Osteoblast (primary cell): ENCODE measurements at places on chromosomes 3 and 15. TPM values are rescaled to one million over a fixed set of nuclear protein-coding genes. Genes with fewer than 3 reads are reported as not detected.

- DNase-seq, result no peak
Measured at GRCh38 chr15:70447928-70448698, 315.2 kb downstream of the UACA start.

The HES1 gene
- 4.4 and 4.7 TPM in 2 replicates for total RNA-seq

The CORO2B gene
- 10.5 and 14.1 TPM in 2 replicates for total RNA-seq

The LDHAL6B gene
- total RNA-seq, result not detected in 2 replicates

GRCh38 chr3:194565597-194566190, 67.5 kb downstream of the TMEM44 start:
- peak; percentile 83 for DNase-seq

- DNase-seq, result no peak
Measured at GRCh38 chr15:43316016-43316970, 14.1 kb downstream of the LCMT2 start.

DNA sequence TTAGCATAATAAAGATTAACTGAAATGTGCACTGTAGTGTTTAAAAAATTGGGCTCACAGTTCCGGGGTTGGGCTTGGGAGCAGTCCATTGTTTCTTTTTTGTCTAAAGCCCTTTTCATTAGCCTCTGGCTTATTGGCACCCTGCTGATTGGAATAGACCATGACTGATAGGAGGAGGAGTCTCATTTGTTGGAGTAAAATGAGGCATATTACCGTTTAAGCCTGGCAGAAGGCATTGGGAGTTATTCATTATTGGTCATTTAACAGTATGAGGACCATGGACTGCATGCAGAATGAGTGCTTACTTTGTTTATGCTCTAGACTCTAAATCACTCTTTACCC, 139.0 kb upstream of the CGNL1 start:
- no peak for DNase-seq

DNA sequence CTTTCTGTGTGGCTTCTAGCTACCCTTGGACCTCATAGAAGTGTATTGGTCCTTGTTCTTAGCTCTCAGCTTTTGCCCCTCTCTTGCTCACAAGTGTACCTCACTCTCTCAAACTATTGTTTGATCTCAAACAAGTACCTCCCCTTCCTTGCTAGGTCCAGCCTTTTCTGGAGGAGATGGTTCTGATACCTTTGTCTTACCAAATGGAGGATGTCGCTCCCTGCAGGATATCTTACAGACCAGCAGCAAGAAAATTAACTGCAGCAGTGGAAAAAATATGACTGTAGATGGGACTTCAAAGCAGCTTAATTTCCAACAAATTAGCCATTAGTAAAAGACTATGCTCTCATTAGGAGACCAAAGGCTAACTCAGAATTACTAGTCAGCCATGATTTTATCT, 388.1 kb upstream of the ROBO2 start:
- DNase-seq, result no peak

DNA sequence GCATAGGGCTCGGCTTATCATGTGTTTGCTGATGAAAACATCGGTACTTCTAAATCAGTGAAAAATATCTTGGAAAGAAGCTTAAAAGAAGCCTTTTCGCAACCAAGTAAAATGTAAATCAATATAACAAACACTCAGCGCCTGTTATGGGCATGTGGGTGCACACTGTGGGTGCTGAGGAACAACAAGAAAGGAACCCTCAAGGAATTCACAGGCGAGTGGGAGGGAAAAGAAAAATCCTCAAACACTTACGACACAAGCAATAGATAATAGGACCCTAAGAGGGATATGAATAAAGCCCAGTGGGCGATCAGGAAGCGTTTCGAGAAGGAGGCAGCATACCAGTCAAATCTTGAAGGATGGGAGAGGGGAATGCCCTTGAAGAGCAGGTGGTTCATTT, 21.9 kb downstream of the GLDN start:
- DNase-seq, result no peak

DNA sequence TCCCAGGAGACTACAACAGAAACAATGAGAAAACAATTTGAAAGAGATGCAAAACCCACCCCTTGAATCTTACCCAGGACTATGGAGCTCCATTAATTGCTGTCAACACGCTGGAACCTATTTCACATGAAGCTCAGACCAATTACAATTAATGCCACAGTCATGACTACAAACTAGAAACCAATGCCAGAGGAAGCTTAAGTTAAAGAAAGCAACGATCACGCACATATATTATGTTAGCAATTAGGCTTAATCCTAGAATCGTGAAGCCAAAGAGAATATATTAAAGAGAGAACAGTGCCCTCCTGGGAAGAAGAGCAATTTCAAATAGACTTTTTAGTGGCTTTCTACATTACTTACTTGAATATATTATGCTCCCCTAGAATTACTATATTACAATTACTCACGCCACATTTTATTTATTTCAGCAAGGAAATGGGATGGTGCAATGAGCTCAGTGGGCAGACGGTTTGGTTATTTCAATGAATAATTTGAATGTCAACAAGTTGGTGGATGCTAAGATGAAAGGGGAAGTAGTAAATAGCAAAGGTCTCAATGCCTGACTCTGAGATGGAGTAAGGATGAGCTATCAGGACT, 125.5 kb downstream of the GREM1 start:
- no peak for DNase-seq

DNA sequence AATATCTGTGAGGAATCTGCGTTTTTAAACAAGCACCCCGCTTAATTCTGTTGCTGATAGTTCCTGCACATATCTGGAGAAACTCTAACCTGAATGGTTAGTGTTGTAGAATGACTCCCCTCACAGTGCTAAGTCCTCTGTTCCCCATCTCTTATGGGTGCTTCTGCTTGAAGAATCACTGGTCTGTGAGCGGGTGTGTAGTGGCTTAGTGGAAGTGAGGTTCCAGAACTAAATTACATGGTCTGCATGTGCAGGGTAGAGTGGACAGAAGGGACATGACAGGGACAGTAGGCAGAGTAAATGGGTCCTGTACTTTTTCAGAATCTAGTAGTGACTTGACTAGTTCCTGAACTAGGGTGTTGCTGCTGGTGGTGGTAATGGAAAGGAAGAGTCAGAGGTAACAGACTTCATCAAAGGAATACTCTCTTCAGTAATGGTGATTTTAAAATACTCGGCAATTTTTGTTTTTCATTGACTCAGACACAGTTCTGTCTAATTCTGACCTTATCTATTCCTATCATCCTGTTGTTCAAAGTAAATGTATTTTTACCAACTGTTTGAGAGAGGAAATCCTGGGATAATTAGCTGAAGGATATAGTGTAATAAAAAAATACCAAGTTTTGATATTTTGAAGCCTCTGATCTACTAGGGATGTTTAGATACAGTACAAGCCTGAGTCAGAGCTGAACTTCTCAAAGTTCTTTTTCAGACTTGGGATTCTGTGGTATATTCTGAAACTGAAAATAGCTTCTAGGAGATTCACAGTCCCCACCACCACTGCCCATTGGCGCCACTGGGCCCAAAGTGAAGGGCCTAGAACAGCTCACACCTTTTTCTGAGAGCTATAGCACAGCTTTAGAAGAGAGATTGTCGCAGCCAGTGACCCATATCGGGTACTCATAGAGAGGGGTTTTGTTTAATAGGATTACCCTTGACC, 55.5 kb downstream of the FNDC3B start:
- DNase-seq, result peak; percentile 41

The ADAMTS17 gene
- under 0.01 and 0.29 TPM in 2 replicates for total RNA-seq

- no peak for DNase-seq
Measured at GRCh38 chr3:164732166-164732565, 346.1 kb downstream of the SI start.

The RAP2B gene
- 20.3 and 22.4 TPM in 2 replicates for total RNA-seq

- DNase-seq, result no peak
Measured at GRCh38 chr3:83039422-83039821, 1278.0 kb upstream of the GBE1 start.

DNA sequence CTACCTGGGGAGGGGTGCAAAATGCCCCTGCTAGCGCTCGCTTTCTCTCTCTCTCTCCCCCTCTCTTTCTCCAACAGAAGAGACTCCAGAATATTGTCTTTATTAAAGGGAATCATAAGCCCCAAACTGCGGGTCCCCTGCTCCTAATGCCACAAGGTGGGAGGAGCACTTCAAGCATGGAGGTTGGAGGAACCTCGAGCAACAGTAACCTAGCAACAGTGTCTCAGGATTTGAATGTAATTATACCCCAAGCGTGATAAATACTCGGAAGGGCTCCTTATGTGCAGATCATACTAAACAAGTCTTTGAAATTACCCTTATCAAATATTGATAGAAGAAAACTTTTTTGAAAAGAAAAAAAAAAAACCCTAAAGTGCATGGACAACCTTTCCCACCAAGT, 582.2 kb upstream of the PPP2R3A start:
- no peak for DNase-seq

The FAM81A gene
- total RNA-seq, result 0.29 and 0.72 TPM in 2 replicates

- peak; percentile 79 for DNase-seq
Measured at GRCh38 chr3:133926736-133927539, 31.3 kb upstream of the RAB6B start.

The IFT80 gene
- 63.0 and 63.6 TPM in 2 replicates for total RNA-seq

DNA sequence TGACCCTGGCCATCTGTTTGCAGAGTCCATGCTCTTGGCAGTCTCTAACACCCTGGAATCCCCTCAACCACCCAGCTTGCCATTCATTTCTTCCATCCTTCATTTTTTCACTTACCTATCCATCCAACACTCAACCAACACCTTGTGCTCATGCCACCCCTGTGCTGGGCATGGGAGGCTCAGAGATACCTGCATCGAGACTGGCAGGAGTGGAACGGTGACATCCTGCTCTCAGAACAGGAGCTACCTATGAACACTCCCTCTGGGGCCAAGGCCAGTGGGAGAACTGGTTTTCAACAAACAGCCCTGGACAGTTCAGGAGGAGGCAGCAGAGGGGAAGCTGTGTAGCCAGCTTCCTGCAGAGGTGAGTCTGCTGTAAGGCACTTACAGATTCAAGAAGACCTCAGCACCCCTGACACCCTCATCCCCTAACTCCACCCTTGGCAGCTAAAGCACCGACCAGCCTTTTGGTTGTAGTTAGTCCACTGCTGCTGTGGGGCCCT, 19.5 kb upstream of the ATP2B2 start:
- DNase-seq, result no peak

GRCh38 chr3:106729481-106729880, 647.8 kb upstream of the CCDC54 start:
- DNase-seq, result no peak

The CCR4 gene
- total RNA-seq, result not detected in 2 replicates

DNA sequence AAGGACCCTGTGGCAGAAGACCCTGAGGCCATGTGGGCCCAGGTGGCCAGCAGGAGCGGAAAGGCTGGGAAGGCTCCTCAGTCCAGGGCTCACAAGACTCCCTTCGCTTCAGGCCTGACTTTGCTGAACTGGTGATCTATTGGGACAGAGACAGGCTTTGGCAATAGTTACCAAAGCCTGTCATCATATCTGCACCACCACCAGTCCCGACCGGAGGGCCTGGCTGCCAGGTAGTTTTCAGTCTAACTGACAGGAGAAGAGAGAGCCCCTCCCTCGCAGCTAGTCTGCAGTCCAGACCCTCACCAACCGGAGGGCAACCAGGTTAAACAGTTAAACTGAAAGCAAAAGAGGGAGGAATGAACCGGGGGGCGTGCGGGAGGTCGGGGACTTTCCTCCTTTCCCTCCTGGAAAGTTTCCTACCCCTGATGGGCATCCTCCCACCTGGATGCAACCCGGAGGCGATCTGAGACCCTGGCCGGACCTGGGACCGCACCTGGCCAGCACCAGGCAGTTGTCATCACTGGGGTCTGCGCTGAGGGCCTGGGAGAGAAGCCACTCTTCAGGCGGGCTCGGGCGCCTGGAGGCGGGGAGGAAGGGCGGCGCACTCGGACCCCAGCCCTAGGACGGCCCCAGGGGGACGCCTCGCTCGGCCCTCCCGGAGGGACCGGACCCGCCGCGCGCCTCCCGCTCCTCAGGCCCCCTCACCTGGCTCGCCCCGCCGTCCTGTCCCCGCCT, 435 bp downstream of the RAB27A start:
- peak; percentile 81 for DNase-seq

DNA sequence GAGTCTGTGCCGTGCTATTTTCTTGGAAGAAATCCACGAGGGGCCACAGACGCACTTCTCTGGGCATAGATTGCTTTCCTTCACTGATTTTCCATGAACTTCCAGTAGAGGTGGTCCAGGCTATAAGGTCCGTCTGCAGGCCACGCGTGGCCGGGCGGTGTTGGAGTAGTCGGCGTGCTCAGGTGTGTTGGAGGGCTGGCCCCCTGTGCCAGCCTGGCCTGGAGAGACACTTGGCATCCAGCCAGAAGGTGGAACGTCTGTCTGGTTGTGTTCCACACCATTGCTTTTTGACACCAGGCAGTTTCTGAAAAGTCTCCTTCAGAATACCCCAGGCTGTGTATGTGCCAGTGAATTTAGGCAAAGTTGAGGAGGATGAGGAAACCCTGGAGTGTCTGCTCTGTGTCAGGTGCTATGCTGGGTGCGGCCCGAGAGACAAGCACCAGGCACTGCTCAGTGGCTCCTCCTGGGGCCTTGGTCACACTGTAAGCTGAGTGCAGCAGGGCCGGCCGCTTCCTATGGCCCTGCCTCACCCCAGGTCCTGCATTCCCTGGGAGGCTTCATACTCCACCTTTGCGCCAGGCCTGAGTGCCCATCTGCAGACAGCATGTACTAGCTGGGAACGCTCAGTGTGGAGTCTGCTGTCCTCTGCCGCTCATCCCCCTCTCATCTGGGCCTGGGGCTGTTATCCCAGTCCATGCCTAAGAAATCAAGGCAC, 52.1 kb upstream of the TAMM41 start:
- no peak for DNase-seq

- DNase-seq, result no peak
Measured at GRCh38 chr3:118809696-118810498, 224.7 kb downstream of the IGSF11 start.

The STRA6 gene
- total RNA-seq, result under 0.01 and 0.36 TPM in 2 replicates

DNA sequence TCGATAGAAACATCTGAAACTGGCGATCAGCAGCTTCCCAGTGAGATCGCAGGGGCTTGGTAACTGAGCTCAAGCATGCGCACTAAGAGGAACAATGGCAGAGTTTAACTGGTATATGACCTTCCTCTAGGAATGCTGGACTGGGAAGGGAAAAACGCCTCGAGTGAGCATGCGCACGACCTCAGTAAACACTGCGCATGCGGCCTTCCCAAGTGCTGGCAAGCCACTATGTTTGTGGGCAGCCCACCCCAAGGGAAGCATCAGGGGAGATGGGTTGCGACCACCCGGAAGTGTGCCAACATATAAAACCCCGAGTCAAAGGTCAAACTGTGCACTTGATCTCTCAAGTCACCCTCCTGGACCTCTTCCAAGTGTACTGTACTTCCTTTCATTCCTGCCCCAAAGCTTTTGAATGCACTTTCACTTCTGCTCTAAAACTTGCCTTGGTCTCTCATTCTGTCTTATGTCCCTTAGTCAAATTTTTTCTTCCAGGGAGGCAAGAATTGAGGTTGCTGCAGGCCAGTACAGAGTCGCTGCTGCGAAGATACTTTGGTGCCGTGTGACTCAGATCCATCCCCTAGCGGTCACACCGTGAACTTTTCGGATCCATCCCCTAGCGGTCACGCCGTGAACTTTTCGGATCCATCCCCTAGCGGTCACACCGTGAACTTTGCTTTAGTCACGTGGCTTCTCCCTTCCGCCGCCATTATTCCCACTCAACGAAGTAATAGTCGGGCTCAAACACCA, 243.3 kb downstream of the FAM43A start:
- no peak for DNase-seq

- DNase-seq, result no peak
Measured at GRCh38 chr3:7897655-7898054, 604.0 kb upstream of the LMCD1 start.

- no peak for DNase-seq
Measured at GRCh38 chr3:114460459-114460858, 166.6 kb downstream of the TIGIT start.

The GOLGA6L7 gene
- total RNA-seq, result not detected in 2 replicates

- DNase-seq, result no peak
Measured at GRCh38 chr3:194168994-194169393, 33.0 kb downstream of the HES1 start.
